Activated naive CD8-positive, alpha-beta T cell treated with anti-CD3 and anti-CD28 coated beads, Interleukin-2, amount 10 ng/mL, durations not matched to agents 7 days and 5 days (primary cell): ENCODE measurements at places on chromosomes 5 and 9. TPM values are rescaled to one million over a fixed set of nuclear protein-coding genes. Genes with fewer than 3 reads are reported as not detected.
A peak's percentile ranks its signal among the peaks of the same experiment; 100 is the strongest.

Gene DBH
- total RNA-seq, result not detected

DNA sequence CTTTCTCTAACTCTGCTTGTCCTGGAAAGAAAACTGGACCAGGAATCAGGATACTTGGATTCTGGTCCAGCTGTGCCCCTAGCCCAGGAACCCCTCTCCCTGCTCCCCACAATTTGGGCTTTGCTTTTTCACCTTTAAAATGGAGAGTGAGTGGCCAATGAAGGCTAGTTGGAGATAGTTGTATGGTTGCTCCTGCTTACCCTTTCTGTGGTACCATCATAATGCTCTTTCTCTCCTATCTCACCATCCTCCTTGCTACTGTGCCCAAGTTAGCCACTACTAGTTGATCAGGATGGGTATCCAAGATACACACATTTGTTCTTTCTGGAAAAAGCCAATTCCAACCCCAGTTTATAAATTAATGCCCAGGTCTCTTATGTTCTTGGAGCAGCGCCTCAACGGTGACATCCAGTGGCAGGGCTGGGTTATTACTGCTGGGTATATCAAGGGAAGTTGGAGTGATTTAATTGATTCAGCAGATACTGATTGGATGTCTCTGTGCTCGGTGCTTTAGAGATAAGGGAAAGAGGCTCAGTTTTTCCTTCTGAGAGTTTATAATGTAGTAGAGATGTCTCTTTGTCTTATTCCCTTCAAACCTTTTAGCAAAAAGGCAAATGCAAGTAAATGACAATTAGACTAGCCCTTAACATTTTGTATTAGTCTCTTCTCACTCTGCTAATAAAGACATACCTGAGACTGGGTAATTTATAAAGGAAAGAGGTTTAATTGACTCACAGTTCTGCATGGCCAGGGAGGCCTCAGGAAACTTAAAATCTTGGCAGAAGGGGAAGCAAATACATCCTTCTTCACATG lies 38.5 kb downstream of the FAXDC2 start:
- H3K27me3 ChIP-seq, result no peaks in the 10 kb centered on the region
- peaks cover 38% of the 10 kb centered on the region for H3K36me3 ChIP-seq
- no peak overlapping the region for H3K27ac ChIP-seq
- peaks cover 25% of the 10 kb centered on the region for H3K4me1 ChIP-seq
- no peak overlapping the region for H3K4me3 ChIP-seq

- no peak overlapping the region for H3K27ac ChIP-seq
- no peaks in the 10 kb centered on the region for H3K4me1 ChIP-seq
- no peak overlapping the region for H3K4me3 ChIP-seq
- H3K27me3 ChIP-seq, result peaks cover 12% of the 10 kb centered on the region
Observed at GRCh38 chr5:39811381-39811780, 386.6 kb upstream of the DAB2 start.

GRCh38 chr9:111533099-111533790 lies 8.3 kb downstream of the ZNF483 start:
- H3K4me3 ChIP-seq, result no peak overlapping the region
- no peaks in the 10 kb centered on the region for H3K27me3 ChIP-seq
- no peak for DNase-seq
- no peak overlapping the region for H3K27ac ChIP-seq

Gene LOX
- total RNA-seq, result not detected

Gene PHF24
- not detected for total RNA-seq

GRCh38 chr9:7154003-7154619 lies 396.3 kb downstream of the KDM4C start:
- peaks cover 49% of the 10 kb centered on the region for H3K36me3 ChIP-seq
- no peak overlapping the region for H3K4me3 ChIP-seq
- DNase-seq, result no peak
- H3K27me3 ChIP-seq, result no peaks in the 10 kb centered on the region

DNA sequence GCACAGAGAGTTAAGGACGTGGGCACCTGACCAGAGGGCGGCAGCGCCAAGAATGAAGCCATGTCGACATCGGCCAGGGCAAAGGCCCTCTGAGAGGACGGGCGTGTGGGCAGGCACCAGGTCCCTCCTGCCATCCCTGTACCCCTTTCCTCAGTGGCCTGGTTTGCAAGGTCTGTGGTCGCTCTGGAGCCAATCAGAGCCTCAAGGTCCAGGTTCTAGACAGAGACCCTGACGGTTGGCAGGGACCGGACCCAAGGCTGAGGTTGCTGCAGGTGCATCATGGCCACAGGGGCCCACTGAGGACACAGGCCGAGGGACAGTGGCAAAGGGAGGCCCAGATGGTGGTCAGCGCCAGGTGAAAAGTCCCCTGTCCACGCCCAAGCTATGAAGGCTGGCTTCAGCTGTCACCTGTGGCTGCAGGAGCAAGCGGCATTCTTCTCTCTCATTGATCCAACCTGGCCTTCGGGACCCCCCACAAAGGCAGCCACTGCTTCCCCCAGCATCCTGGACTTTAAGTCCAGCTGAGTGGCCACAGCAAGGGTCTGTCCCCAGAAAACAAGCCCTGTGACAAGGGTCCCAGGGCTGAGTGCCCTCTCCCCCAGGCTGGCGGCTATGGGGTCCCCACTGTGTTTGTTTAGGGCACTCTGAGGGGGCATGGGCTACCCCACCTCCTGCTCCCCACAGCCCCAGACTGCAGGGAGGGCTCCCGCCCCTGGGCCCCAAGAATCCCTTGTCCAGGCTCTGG lies 48.9 kb downstream of the VAV2 start:
- H3K36me3 ChIP-seq, result no peaks in the 10 kb centered on the region
- H3K27me3 ChIP-seq, result no peaks in the 10 kb centered on the region
- no peak overlapping the region for H3K4me3 ChIP-seq
- no peak for DNase-seq
- no peak overlapping the region for H3K27ac ChIP-seq
- H3K4me1 ChIP-seq, result no peaks in the 10 kb centered on the region

GRCh38 chr9:137064027-137064879 lies 6.1 kb downstream of the SAPCD2 start:
- H3K27ac ChIP-seq, result no peak overlapping the region
- H3K27me3 ChIP-seq, result no peaks in the 10 kb centered on the region
- peaks cover 8% of the 10 kb centered on the region for H3K4me1 ChIP-seq
- peak; percentile 77 for DNase-seq
- H3K4me3 ChIP-seq, result no peak overlapping the region
- peaks cover 3% of the 10 kb centered on the region for H3K36me3 ChIP-seq

Gene DMGDH
- 0.67 TPM for total RNA-seq

Gene ANKS6
- 8.2 TPM for total RNA-seq

- H3K27me3 ChIP-seq, result peaks cover 17% of the 10 kb centered on the region
- no peak for DNase-seq
- H3K36me3 ChIP-seq, result no peaks in the 10 kb centered on the region
- H3K27ac ChIP-seq, result no peak overlapping the region
Observed at GRCh38 chr9:117704597-117704996, 394 bp downstream of the TLR4 start.

DNA sequence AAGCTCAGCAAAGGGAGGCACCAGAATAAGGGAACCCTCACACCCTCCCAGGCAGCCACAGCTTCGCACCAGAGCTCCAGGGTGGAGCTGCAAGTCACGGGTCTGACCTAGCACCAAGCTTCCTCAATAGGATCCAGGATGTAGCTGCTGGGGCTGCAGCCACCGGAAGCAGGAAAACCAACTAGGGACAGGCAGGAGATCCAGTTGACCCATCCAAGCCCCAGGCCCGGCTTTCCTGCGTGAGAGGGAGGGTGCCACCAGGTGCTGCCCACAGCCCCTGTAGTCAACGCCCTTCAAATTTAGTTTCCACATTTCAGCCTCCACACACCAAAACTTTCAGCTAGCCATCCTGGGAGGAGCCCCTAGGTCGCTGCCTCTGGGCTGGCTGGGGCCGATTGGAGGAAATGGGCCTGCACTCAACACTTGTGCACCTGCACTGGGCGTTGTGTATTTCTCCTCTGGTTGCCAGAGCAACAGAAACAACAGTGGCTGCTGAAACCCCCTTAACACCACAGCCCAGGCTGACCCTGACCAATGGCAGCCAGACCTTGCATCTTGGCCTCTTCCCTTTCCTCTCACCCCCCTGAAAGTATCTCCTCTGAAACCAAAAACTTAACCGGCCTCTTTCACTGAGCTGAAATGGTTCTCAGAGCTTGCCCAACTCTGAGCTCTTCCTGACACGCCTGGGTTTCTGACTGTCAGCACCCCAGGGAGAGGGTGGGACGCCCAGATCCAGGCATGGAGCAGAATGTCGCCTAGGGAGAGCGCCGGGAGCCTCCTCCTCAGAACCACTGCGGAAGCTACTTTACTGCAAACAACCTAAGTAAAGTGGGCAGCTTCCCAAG lies 226.5 kb upstream of the MAP3K1 start:
- no peaks in the 10 kb centered on the region for H3K27me3 ChIP-seq
- H3K4me1 ChIP-seq, result peaks cover 21% of the 10 kb centered on the region
- peak; percentile 56 for DNase-seq
- H3K4me3 ChIP-seq, result peak overlapping the region; percentile 47
- peak overlapping the region; percentile 70 for H3K27ac ChIP-seq
- peaks cover 1% of the 10 kb centered on the region for H3K36me3 ChIP-seq

DNA sequence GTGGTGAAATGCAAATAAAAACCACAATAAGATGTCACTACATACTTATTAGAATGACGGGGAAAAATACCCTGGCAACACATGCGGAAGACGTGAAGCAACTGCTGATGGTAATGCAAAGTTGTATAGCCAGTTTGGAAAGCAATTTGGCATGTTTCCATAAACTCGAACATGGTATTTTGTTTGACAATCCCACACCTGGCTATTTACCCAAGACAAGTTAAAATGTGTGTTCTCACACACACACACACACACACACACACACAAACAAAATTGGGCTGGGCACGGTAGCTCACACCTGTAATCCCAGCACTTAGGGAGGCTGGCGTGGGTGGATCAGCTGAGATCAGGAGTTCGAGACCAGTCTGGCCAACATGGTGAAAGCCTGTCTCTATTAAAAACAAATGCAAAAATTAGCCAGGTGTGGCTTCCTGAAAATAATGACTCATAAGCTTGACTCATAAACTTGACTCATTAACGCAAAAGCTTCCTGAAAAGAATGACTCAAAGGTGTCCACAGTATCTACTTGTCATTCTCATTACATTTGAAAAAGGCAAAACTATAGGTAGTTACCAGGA lies 456.5 kb downstream of the CDH18 start:
- no peak overlapping the region for H3K27ac ChIP-seq
- no peaks in the 10 kb centered on the region for H3K4me1 ChIP-seq
- DNase-seq, result no peak
- H3K4me3 ChIP-seq, result no peak overlapping the region
- H3K27me3 ChIP-seq, result no peaks in the 10 kb centered on the region
- no peaks in the 10 kb centered on the region for H3K36me3 ChIP-seq

GRCh38 chr5:4196744-4197143 lies 601.1 kb downstream of the IRX1 start:
- H3K27me3 ChIP-seq, result no peaks in the 10 kb centered on the region
- no peak for DNase-seq
- H3K27ac ChIP-seq, result no peak overlapping the region
- no peaks in the 10 kb centered on the region for H3K4me1 ChIP-seq
- H3K36me3 ChIP-seq, result no peaks in the 10 kb centered on the region
- H3K4me3 ChIP-seq, result no peak overlapping the region

GRCh38 chr5:144205141-144205551 lies 34.5 kb downstream of the KCTD16 start:
- H3K4me1 ChIP-seq, result peaks cover 4% of the 10 kb centered on the region
- H3K4me3 ChIP-seq, result no peak overlapping the region
- no peak overlapping the region for H3K27ac ChIP-seq
- H3K27me3 ChIP-seq, result peaks cover 51% of the 10 kb centered on the region
- H3K36me3 ChIP-seq, result no peaks in the 10 kb centered on the region

DNA sequence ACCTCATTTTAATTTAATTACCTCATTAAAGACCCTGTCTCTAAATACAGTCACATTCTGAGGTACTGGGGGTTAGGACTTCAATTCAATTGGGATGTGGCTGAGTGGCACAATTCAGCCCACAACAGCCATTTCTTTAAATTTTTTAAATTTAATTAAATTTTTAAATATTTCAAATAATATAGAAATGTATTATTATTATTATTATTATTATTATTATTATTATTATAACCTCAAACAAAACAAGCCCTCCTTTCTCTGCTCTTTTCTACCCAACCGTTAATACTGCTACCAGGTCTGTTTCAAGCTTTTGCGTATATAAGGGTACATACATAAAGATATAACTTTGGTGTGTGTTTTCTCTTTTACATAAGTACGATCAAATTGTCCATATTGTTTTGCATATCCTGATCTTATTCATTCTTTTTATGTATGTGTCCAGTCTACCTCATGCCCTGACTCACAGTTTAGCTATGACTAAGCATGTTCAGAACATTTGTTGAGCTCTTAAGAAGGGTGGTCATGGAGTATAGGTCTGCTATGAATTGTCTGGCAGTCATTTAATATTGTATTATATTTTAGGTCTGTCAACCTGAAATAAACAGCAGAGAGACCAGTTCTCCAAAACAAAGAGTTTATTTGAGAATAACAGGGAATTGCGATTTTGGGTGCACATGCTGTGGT lies 16.1 kb upstream of the RAB14 start:
- no peak for DNase-seq
- H3K27ac ChIP-seq, result no peak overlapping the region
- no peak overlapping the region for H3K4me3 ChIP-seq
- peaks cover 16% of the 10 kb centered on the region for H3K36me3 ChIP-seq
- no peaks in the 10 kb centered on the region for H3K27me3 ChIP-seq

- no peaks in the 10 kb centered on the region for H3K27me3 ChIP-seq
- H3K4me3 ChIP-seq, result no peak overlapping the region
- H3K27ac ChIP-seq, result no peak overlapping the region
- H3K4me1 ChIP-seq, result no peaks in the 10 kb centered on the region
- no peak for DNase-seq
Observed at GRCh38 chr5:158519433-158520021, 580.2 kb downstream of the EBF1 start.

DNA sequence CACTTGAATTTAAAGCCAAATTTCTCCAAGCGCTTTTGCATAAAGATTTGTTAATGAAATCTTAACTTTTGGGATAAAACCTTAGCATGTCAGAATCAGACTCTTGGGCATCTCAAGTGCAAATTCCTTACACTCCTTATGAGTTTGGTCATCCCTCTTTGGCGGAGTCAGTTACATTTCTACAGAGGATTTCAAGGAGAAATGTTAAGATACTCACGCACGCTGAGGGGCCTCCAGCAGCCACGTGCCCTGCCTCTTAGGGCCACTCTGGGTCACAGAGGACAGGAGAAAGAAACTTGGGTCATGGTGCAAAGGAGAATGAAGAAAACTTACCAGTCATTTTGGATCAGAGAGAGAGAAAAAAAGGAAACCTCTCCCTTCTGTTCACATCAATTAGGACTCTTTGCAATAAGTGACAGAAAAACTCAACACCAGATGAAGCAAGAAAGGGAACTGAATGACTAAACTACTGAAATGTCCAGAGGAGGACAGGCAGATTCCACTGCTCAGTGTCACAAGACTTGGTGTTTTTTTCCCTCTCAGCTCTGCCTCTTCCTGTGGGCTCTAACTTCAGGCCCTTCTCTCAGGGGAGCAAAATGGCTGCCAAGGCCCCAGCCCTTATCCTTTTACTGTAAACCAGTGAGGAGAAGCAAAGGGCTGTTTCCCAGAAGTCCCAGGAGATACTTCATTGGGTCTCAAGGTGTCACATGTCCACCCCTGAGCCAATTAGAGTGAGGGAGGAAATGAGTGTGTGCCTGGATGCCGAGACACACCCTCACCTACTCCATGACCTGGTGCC lies 63.3 kb upstream of the NFIL3 start:
- H3K36me3 ChIP-seq, result no peaks in the 10 kb centered on the region
- peaks cover 23% of the 10 kb centered on the region for H3K27me3 ChIP-seq
- no peak overlapping the region for H3K27ac ChIP-seq
- H3K4me1 ChIP-seq, result peaks cover 6% of the 10 kb centered on the region

- peaks cover 4% of the 10 kb centered on the region for H3K27me3 ChIP-seq
- H3K27ac ChIP-seq, result peak overlapping the region; percentile 64
- no peak overlapping the region for H3K4me3 ChIP-seq
- H3K36me3 ChIP-seq, result peaks cover 8% of the 10 kb centered on the region
- no peak for DNase-seq
Observed at GRCh38 chr5:79802406-79802805, 112.8 kb downstream of the CMYA5 start.
